ENCODE measurements at places on chromosomes 5 and 9.

DNA sequence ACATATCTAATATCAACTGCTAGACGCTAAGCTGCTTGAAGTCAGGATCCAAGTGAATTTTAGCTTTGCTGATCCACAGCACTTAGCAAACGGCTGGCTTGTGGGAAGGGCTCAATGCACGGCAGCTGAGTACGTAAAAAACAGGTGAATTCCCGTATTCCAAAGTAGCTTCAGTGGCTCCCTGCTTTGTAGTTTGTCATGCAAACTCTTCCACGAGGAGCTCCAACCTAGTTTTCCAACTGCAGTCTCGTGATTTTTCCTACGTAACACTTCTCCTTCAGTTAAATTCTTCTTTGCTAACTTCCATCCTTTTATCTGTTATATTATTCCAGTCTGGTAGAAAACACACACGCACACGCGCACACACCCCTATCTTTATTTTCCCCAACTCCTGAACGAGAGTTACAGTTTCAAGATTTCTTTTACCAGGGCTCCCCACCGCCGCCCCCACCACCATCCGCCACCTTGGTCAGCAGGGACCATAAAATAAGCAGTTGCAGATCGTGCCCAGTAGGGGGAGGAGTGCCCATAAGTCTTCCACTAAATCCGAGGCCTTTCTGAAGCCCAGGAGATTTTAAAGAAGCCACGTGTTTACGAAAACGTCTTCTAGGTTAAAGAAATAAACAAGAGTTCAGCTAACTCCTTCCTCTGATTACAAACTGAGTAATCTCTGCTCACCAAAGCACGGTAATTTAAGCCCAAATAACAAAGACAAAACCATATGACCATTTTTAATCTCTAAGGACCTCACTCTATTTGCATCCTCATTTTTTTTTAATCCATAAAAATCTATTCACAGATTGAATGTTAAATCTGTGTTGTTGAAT is 34.8 kb upstream of the TRIO start:
- DNase-seq = no peak

DNA sequence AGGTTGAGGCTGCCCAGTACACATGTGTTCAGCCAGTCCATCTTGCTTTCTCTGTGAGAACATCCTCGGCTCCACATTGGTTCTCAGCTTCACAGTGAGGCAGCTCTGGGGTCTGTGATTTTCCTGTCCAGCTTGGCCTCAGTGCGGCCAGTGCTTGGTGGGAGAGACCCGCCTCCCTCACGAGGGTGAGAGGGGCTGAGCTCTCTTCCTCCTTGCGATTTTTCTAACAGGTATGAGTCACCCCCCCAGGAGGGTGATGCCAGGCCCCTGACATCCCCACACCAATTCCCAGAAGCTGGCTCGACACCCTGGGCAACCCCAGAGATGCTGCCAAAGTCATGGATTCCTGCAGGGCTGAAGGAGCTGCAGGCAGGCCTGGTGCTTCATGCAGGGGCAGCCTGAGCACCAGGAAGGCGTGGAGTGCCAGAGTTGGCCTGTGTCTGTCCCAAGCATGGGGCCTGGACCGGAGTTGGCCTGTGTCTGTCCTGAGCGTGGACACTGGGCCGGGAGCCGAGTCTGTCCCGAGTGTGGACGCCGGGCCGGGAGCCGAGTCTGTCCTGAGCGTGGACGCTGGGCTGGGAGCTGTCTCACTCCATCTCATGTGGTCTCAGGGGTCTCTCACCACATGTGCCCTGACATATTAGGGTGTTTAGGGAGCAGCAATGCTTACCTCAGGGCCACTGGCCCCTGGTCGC is 408.6 kb upstream of the IRX4 start:
- no peak for DNase-seq

DNA sequence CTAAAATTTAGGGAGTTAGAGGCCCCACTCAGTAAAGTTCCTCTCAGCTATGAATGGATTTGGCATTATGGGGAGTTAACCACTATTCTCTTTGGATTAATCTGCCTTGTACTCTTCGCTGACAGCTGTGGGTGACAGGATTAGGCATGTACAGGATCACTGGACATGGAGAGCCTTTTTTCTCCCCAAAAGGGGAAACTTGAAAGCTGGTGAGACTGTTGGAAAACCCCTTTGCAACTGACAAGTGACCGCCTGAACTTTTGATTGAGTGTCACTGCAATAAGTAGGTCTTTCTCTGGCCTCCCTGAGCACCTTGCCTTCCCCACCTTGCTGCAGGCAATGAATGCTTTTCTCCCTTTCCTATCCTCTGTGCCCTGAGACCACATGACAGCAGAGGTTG is 68.3 kb downstream of the ERP44 start:
- DNase-seq = no peak

- no peak for DNase-seq
These were observed 746.1 kb upstream of the MEF2C start for GRCh38 chr5:89628876-89629635.

- DNase-seq = no peak
These were observed 111.3 kb upstream of the GNA14 start for GRCh38 chr9:77759391-77759790.
